NCI-H774 (cell line): ENCODE measurements at places on chromosomes 1 and 21.
A peak's percentile ranks its signal among the peaks of the same experiment; 100 is the strongest.

DNA sequence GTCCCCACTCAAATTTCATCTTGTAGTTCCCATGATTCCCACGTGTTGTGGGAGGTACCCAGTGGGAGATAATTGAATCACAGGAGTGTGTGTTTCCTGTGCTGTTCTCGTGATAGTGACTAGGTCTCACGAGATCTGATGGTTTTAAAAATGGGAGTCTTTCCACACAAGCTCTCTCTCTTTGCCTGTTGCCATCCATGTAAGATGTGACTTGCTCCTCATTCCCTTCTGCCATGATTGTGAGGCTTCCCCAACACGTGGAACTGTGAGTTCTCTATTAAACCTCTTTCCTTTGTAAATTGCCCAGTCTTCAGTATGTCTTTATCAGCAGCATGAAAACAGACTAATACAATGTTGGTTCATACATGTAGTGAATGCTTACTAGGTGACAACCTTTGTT is 163.2 kb upstream of the PALMD start:
- no peak for DNase-seq

DNA sequence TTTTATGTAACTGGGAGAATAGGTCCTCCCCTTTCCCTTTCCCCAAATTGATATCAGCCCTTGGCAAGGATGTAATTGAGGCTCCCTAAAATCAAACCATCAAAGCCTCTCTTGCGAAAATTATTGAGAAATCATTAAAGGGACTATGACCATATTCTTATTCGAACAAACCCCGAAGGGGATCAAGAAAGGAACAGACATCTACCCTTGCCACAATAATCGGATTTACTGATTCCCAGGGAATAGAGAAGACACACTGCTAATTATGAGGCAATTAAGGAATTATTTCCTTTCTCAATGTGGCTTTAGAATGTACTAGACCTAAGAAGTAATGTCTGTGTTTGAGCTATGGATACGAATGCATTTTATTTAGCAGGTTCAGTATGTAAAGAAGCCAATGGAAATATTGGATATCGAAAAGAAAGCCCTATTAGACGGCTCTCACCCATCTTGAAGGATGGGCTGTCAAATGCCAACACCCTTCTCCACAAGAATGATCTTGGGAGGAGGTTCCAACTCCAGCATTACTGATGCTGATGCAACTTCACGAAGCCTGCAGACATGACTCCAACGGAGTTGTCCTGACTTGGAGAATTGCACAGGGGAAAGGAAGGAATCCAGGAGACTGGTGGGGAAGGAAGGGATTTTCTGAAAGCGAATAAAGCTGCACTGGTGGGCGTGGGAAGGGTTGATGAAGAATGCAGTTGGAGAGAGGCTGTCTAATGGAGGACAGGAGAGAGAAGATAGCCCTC is 11.6 kb upstream of the PTPRF start:
- no peak for DNase-seq

GRCh38 chr1:18340158-18340764 is 140.5 kb upstream of the KLHDC7A start:
- no peak for DNase-seq

- no peak for DNase-seq
These were observed 20.7 kb upstream of the LAX1 start for GRCh38 chr1:203744075-203744972.

DNA sequence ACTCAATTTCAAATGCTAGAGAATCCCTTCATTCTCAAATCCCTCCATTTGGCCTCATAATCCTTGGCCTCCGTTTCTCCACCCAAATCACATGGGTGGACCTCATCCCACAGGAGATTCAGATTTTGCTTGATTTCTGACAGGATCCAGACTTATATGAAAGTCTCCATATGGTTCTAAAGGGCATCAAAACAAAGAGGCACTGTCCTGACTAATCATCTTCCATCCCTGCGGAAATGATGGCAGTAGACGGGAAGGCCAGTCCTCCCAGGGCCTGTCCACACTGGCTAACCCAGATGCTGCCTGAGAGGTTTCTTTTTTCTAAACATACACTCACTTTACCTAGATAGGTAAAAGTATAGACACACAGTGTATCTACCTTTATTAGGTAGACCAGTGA is 18.8 kb downstream of the ORC1 start:
- DNase-seq: no peak

GRCh38 chr1:162619076-162619475 is 13.2 kb upstream of the DDR2 start:
- no peak for DNase-seq

GRCh38 chr1:156664046-156664766 is 13.0 kb downstream of the NES start:
- DNase-seq: no peak

DNA sequence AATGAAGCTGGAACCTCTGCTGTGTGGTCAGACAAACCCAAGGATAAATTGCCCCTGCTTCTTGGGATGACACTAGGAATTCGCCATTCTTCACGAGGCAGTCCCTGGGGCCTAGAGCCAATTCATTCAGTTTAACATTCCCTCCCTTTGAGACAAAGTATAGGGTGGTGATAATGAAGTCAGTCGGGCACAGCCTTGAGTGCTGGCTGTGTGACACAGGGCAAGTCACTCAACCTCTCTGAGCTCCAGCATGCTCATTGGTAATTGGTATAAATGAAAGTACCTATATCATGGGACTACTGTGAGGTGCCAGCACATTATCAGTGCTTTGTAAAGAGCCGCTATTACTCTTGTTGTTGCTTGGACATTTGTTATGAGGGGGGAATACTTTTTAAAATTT is 64.9 kb upstream of the DIRAS3 start:
- DNase-seq: no peak

- no peak for DNase-seq
These were observed 157.3 kb downstream of the SLC30A10 start for GRCh38 chr1:219771080-219771479.

GRCh38 chr21:24823247-24823646 is 784.0 kb downstream of the MRPL39 start:
- DNase-seq: no peak

DNA sequence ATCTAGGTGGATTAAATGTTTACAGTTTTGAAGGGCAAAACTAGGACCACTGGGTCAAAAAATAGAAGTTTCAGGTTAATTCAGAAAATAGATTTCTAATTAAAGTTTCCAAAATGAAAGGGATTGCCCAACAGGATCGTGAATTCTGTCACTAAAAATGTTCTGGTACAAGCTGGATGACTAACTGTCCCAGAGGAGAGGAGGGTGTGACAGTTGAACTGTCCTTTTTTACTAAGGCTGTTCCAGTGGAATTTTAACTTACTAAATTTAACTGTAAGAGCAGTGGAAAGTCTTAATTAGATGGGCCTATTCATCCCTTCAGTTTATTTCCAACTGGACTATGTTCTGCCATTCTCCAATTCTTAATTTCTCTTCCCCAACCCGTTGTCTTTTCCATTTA is 7.2 kb downstream of the SNX7 start:
- no peak for DNase-seq

DNA sequence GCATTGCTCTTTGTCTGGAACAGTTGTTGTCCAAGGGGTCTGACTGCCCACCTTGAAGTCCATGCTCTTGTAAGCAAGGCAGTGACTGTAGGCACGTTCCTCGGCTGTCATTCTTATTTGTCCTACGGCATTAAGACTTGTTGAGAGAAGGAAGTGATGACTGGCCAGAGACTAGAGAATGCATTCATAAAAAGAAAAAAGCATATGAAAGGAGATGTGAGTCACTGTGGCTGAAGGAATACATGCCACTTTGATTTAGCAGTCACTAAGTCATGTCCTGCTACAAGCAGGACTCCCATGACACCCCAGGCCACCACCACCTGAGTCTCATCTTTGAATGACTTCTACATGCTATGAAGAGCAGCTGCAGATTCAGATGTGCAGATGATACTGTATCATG is 50.5 kb downstream of the CNN3 start:
- DNase-seq: no peak

DNA sequence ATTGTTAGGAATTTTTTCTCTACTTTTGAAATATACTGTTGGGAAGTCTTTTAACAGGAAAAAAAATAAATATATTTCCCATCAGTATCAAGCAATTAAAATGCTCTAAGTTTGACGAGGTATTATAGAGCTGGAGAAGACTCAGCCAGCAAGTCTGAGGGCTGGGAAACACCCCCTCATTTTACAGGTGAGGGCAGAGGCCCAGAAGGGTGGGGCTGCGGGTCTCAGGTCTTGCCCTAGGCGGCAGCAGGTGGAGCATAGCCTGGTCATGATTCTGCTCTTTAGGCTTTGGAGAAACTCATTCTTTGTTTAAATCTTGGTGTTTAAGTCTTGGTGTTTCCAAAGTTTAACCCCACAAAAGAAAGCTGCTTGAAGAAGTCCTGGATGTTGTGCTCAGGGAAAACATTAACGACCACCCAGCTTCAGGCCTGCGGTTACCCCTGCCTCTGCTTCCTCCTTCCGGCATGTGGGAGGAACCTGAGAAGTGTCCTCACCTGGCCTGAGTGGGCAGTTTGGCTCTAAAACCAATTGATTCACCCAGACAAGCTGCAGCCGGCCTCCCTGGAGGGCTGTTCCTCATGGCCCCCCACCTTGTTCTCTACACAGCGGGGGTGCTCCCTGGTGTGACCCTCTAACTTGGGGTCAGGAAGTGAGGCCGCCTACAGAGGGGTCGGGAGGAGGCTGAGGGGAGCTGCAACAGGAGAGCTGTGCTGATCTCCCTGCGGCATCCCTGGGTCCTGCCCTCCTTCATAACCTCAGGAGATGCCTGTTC is 41.7 kb downstream of the OLFML2B start:
- no peak for DNase-seq

DNA sequence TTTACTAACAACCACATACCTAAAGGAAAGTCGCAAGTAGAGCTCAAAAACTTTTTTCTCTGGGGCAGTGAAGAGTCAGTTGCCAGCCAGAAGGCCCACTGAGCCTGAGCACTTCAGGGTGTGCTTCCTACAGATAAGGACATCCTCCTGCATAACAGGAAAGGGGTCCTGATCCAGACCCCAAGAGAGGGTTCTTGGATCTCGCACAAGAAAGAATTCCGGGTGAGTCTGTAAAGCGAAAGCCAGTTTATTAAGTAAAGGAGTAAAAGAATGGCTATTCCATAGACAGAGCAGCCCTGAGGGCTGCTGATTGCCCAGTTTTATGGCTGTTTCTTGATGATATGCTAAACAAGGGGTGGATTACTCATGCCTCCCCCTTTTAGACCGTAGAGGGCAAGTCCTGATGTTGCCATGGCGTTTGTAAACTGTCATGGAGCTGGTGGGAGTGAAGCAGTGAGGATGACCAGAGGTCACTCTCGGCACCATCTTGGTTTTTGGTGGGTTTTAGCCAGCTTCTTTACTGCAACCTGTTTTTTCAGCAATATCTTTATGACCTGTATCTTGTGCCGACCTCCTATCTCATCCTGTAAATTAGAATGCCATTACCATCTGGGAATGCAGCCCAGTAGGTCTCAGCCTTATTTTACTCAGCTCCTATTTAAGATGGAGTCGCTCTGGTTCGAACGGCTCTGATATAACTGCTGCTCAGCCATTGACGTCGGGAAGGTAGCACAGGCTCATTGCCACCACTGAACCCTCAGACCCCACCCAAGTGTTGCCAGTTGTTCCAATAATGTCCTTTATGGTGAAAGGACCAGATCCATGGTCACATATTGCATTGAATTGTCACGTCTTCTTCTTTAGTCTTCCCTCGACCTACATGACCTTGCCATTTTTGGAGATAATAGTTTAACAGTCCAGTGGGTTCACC is 96.6 kb upstream of the ERRFI1 start:
- no peak for DNase-seq

- no peak for DNase-seq
These were observed 202.0 kb downstream of the NFIA start for GRCh38 chr1:61284248-61284854.

GRCh38 chr1:244311784-244312532 is 139.8 kb downstream of the ADSS2 start:
- DNase-seq: no peak

- DNase-seq: no peak
These were observed 182.1 kb downstream of the MRPL39 start for GRCh38 chr21:25425156-25425555.

DNA sequence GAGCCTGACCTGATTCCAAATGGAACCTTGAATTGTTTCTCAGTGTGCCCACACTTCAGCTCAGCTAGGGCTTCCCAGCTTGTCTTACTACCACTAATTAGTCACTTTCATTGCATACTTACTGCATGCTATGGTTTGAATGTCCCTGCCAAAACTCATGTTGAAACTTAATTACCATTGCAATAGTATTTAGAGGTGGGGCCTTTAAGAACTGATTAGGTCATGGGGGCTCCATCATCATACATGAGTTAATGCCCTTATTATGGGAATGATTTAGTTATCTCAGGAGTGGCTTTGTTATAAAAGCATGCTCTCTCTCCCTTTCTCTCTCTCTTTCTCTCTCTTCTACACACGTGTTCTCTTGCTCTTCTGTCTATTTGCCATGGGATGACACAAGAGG is 68.3 kb downstream of the NENF start:
- no peak for DNase-seq

GRCh38 chr1:1302006-1302430 is 5.7 kb downstream of the ACAP3 start:
- DNase-seq: no peak

DNA sequence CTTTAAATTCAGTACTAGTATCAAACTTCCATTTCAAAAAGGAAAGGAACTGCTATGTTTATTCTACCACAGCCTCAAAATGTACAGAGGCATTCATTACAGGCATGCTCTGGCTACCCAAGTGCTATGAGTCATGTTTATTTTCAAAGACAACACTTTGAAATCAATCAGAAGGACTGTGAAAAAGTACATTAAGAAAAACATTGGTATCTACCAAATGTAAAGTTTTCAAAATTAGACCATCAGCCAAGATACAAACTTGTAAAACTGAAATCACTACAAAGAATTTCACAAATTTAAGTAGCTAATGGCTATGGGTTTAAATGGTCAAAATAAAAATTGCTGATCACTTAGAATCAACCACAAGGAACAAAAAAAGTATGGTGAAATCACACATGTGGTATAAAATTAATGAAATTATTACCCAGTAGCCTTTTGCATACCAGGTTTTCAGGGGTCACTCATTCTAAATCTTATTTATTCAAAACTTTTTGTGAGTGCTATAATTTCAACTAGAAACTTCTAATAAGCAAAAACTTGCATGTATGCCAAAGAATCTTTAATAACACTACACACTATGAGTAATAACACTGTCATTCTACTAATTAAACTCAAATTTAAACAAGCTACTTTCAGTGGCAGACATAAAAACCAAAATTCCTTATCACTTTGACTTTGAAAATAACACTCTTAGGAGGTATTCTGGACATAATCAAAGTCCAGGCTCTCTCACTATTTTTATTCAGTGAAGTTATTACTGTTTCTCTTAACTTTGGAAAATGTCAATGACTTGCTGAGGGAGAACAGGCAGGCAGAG is 49.2 kb downstream of the ENAH start:
- peak; percentile 26 for DNase-seq

- no peak for DNase-seq
These were observed 22.5 kb downstream of the RSPH1 start for GRCh38 chr21:42473498-42474042.

GRCh38 chr1:116310180-116310579 is 62.9 kb upstream of the ATP1A1 start:
- DNase-seq: no peak
